GM12891 (cell line): ENCODE measurements at places on chromosomes 12 and 14.

GRCh38 chr12:17810399-17810798 is 279.6 kb downstream of the RERGL start:
- DNase-seq: no peak

DNA sequence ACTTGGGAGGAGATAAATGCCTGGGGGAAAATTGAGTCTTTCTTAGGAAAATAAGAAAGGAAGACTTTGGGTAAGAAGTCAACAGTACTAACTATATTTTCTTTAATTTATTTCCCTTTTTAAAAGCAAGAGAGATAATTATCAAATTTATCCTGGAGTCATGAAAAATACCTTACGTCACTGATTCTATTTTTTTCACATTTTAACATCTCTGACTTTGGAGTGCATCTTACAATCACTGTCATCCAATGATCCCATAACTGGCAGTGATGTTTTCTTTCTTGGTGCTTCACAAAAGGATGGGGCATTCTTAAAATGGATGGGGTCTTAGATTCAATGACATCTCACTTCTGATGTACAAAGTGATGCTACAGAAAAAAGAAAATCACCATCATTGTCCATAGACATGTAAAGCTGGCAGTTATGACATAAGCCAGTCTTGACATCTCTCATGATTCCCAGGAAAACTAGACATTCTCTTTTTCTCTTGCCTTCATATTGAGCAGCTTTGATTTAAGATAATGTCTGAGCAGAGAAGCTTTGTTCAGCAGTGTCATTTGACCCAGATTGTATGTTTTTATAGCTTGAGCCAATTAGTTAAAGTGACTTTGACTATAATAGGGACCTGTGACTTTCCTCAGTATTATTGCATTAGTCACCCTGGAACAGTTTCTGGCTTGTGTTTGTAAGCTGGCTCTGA is 236.2 kb downstream of the EGLN3 start:
- DNase-seq: no peak

DNA sequence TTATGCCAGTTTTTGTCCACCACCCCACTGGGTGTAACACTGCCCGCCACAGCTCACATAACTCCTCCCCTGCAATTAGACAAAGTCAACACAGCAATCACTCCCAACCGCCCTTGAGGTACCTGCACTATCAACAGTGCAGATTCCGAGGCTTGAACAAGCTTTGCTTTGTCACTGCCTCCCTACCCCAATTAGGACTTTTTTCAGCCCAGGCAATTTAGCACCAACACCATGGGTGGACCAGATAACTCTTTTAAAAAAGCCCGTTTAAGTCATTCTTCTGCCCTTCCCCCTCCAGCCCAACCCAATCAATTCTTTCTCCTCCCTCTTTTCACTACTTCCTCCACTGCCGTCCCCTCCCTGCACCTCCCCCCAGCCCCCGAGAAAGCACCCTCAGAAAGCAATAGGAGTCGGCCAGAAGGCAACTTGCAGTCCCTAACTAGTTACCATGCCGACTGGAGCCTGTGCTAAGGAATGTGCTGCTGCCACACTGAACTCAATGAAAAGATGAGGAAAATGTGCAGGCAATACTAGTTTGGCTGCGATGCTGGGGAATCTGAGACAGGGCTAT is 45.7 kb upstream of the OTX2 start:
- no peak for DNase-seq

- no peak for DNase-seq
Observed at GRCh38 chr12:46160981-46161690, 107.7 kb downstream of the SLC38A1 start.

DNA sequence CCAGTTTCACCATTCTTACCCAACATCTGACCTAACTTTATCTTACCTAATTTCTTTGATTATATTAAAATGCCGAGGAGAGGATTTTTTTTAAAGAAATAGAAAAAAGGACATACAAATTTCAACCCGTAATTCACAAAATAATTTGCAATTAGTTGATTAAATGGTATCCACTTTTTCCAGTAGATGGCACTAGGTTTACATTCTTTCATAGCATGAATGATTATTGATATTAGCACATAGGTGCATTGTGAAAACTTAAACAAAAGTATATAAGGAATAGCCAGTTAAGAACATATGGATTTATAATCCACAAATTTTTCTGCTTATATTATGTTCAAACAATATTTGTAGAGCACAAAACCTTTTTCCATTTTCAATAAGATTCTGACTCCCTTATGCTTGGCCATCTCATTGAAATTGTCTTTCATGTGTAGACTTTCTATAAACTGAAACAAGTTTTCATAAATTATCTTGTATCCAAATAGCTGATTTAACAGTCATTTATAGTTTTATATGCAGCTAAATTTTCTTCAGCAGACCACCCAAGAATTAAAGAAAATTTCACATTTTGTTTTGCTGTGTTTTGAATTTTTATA is 35.3 kb downstream of the MSRB3 start:
- DNase-seq: no peak

DNA sequence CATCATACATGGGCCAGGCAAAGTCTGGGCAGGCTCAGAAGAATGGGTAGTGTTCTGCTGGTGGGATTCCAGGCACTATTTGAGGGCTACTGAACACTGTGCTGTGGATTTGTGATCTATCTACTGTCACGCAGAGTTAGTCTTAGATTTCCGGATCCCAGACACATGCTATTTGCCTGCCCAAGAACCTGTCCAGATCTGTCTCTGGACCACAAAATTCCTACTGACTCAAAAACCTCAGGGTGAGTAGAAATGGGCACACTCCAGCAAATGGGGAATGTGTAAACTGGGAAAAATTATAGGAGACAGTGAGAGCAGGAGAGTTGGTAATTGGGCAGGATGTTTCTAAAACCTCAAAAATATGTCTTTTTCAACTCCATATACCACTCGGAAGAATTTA is 129.9 kb downstream of the GALC start:
- no peak for DNase-seq

DNA sequence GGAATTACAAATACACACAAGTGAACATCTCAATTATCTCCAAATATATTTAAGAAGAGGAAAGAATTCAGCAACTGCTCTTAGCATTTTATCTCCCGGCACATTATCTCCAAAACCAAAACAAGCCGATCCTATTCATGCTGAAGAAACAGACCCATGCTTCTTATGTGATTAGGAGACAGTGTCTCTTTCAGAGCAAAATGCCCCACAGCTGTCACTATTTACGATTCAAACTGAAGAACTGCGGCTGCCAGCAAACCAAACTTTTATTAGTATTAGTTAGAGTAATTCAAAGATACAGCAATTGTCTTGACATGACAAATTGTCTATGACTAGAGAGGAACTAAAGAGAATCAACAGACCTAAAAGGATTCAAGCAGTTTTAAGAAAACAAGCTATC is 79.4 kb downstream of the SETD3 start:
- DNase-seq: no peak

GRCh38 chr12:94795044-94795443 is 144.7 kb upstream of the TMCC3 start:
- no peak for DNase-seq

DNA sequence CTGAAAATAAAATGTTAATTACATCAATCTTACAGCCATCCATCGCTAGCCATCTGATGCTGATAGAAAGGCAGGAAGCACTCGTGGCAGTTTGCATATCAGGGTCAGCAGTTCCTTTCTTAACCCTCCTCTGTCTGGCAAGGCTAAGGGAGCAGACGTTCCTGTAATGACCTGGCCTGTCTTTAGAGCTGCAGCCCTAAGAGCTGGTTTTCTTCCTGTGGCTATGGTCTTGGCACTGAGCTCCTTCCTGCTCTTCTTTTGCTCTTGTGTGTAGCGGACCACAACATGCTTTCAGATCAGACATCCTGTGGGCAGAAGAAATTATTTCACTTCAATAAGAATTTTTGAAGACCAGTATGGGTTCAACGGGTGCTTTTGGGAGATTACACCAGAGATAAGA is 170.4 kb downstream of the DAD1 start:
- DNase-seq: peak; percentile 28

DNA sequence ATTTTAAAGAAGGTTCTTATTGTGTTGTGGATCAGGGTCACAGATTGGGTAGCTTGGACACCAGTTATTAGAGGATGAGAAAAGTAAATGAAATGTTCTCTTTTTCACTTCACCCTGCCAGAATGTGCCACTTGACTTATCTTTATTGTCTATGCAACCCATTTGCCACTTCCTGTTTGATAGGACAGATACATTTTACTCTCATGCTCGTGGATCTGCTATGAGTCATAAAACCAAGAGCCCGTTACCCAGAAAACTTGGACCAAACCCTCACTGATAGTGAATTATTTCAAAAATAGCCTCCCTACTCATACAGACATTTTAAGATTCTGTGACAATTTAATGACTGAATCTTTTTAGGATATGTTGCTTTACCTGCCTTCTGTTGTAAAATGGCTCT is 1.8 kb downstream of the ISCA2 start:
- no peak for DNase-seq

GRCh38 chr12:15299947-15300346 is 22.4 kb upstream of the PTPRO start:
- DNase-seq: no peak

DNA sequence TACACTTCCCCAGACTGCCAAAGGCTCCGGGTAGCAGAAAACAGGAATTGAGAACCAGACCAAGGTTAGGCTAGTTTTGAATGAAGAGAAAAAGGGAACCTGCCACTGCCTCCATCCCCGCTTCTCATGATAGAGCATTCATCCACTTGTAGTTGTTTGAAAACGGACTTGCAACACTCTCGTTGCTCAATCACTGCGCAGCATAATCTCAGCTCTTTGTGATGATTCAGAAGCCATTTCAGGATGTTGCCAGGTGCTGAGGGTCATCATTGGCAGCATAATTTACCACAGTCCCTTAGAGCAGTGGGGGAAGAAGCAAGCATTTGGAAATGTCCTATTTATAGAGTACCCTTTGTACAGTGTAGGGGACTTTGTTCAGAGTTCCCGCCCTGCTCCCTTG is 25.6 kb downstream of the KCNK13 start:
- no peak for DNase-seq

- no peak for DNase-seq
Observed at GRCh38 chr14:105198588-105198987, 17.5 kb upstream of the NUDT14 start.

- DNase-seq: no peak
Observed at GRCh38 chr12:93573552-93574223, 1.2 kb downstream of the SOCS2 start.

GRCh38 chr12:125100551-125101434 is 35.6 kb downstream of the AACS start:
- no peak for DNase-seq

DNA sequence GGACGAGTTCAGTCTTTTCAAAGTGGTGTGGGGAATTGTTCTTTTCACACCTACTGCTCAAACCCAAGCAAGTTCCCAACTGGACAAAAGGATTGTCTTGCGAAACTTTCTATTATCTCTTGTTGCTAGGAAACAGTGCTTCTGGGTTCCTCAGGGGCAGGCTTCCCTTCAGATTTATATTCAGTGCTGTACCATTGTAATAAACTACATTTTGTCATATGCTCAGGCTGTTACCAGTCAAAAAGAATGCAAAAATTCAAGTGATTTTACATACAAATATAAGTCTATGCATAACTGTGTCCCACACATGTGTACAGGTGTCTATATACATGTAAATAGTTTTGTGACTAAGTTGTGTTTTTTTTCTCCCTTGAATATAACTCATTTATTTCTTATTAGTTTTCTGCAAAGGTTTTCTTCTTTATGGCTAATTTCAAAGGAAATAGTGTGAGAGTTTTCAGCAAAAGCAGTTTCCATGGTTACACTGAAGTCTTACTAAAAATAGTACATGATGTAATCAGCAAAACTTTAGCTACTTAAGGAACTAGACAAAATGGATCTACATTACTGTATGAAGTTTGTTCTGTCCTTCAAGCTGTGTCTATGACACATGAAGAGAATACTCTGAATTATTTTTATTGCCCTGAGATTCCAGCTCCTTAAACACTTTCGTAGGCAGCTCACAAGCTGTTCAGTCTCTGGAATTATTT is 430.2 kb upstream of the TMPO start:
- no peak for DNase-seq

GRCh38 chr12:84397263-84397662 is 515.3 kb downstream of the SLC6A15 start:
- DNase-seq: no peak

DNA sequence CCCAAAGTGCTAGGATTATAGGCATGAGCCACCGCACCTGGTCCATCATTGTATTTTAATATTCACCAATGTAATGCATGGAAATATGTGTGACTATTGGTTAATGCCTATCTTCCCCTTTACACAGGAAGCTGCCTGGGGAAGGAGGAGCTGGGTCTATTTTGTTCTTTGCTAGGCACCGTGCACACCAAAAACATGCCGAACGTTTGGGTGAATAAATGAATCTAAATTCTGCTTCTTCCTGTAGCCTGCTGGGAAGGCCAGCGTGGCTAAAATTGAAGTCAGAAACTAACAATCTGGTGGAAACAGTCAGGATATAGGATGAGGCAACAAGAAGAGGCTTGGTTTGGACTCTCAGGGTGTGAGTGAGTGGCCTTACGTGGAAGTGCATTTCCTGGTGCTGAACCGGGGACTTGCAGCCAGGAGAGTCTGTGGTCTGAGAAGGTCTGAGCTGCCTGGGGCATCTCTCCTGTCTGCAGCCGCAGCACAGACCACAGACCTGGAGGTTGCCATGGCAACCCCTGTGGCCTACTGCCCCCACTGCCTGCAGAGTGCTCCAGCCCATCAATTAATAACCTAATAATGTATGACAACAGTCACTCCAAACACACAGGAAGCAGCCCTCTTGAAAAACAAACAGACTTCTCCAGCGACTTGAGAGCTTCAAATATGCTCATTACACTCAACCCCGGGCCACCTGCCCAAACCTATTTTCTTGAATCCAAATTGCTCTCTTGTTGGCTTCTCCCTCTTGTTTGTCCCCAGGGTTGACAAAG is 5.5 kb upstream of the GPR68 start:
- DNase-seq: peak; percentile 64

- DNase-seq: no peak
Observed at GRCh38 chr12:79911889-79912656, 22.8 kb downstream of the PPP1R12A start.

DNA sequence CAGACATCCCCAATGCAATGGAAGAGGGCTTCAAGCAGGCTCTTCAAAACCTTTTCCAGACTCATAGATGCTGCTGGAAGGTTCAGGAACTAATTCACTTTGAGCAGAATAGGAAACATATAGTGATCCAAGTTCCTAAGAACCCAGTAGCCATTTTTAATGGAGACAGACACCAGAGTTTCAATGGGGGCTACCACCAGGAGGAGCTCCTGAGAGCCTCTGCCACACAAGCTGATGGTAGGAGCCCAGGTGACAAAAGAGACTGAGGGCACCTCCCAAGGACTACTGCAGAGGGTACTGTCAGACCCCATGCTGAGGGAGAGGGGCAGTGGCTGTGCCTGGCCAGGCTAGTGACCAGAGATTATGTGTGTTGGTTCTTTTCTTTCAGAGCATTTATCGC is 45.9 kb downstream of the IFNG start:
- DNase-seq: no peak

- DNase-seq: no peak
Observed at GRCh38 chr12:112792301-112792700, 753 bp downstream of the RPH3A start.

GRCh38 chr12:15984097-15984800 is 73.1 kb downstream of the DERA start:
- DNase-seq: no peak
